ENCODE measurements at places on chromosomes 1 and 21. TPM values are rescaled to one million over a fixed set of nuclear protein-coding genes. Genes with fewer than 3 reads are reported as not detected.

Gene AGMAT
- 3.8 TPM for total RNA-seq

- no peak for DNase-seq
These were observed 31.5 kb downstream of the PRKAA2 start for GRCh38 chr1:56676571-56677035.

DNA sequence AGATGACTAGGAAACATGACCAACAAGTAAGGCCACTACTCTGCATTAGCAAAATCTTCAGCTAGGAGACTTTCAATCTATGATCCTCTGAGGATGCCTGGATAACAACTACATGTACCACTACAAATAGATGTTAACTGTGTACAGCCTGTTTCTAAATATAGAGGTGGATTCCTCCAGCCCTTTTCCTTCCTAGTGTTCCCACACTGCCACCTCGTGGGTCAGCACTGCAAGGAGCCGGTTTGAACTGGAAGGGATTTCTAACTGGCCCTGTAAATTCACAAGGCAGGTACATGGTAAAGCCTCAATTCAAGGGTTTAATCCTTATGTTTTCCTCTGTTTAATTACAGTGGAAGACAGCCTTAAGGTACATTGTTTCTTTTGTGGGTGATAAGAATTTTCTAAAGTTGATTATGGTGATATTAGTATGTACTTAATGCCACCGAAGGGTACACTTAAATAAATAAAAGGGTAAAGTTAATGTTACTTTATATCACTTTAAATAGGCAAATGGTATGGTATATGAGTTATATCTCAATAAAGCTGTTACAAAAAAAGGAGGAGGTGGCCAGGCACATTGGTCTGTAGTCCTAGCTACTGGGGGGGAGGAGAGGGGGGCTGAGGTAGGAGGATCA is 14.4 kb downstream of the SMYD3 start:
- no peak for DNase-seq

GRCh38 chr1:230808281-230808872 is 59.9 kb downstream of the C1orf198 start:
- DNase-seq, result no peak

- no peak for DNase-seq
These were observed 58.2 kb upstream of the SLC45A1 start for GRCh38 chr1:8259498-8260290.

Gene AGT
- 150 TPM for total RNA-seq

Gene NPHS2
- not detected for total RNA-seq

DNA sequence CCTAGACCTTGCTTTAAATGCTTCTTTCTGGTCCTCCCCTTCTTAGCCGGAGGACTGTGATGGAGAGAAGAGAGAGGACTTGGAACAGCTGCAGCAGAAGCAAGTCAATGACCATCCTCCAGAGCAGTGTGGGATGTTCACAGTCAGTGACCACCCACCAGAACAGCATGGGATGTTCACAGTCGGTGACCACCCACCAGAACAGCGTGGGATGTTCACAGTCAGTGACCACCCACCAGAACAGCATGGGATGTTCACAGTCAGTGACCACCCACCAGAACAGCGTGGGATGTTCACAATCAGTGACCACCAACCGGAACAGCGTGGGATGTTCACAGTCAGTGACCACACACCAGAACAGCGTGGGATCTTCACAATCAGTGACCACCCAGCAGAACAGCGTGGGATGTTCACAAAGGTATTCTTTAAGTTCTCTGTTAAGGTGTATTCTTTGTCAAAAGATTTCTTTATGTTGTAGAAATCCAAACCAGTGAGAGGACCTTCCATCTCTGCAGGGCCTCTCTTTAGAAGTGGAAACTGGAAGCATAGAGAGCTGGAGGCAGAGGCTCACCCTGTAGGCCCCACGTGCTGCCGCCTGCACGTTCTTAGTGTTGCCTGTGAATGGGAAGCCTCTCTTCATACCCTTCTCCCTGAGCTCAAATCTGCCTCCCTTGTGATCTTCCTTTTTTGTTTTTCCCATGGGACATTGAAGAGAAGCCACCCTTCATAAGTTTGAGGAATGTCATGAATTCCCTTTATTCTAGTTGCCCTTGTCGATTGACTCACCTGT is 10.6 kb downstream of the PCNT start:
- no peak for DNase-seq

GRCh38 chr1:246043556-246043955 is 463.5 kb downstream of the SMYD3 start:
- DNase-seq, result no peak

Gene KCNH1
- 67.3 TPM for total RNA-seq

DNA sequence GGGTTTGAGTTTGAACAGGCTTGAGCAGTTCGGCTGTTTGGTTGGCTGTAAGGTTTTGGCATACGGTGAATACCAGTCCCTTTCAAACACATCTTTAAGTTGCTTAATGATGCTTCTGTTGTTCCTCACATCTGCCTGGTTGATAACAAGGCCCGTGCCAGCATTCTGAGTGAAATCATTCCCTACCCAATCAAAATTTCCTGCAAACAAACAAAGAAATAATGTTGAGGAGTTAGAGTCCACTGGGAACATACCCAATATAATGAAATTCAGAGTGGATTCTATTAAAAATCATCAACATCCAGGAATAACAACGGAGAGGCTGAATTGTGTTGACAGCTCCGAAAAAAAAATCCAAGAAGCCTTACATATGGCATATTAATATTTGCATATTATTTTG is 91.0 kb upstream of the MAP1LC3C start:
- no peak for DNase-seq

DNA sequence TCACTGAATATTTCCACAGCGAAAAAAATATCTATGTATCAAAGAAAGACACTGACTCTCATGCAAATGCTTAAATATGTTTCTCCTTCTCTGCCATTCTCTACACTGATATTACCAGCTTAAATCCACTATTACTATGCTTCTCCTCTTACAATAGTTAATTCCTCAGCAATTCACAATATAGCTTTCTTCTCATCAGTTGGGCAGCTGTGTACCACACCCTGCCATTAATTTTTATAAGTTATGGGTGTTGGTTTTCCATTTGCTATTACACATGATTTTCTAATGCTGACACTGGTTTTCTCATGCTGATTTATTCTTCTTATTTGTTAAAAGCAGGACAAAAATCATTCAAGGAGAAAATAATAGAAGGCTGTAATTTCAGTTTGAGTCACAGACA is 251.8 kb downstream of the TBX15 start:
- DNase-seq, result no peak

GRCh38 chr1:236854605-236854983 is 59.5 kb downstream of the MTR start:
- no peak for DNase-seq

DNA sequence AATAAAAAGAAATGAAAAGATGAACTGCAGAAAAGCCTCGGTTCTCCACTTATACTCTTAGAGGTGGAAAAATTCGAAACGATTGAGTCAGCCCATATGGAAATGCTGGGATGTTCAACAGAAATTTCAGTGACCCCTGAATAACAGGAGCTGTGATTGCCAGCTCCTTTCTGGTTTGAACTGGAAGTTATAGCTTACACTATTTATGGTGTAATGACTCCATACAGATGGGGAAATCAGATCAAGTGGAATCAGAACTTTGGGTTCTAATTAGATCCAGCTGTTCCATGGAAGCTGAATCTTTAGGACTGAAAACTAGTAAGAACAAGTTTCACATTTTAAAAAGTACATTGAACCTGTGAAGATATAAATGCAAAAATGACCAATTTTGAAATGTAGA is 569.3 kb upstream of the ZRANB2 start:
- no peak for DNase-seq

Gene KIF2C
- total RNA-seq, result 0.75 TPM

GRCh38 chr21:42321231-42321630 is 6.0 kb upstream of the TFF3 start:
- no peak for DNase-seq

Measured in dorsolateral prefrontal cortex (tissue), 122 donors.